ENCODE measurements at places on chromosomes 1 and 21.

- no peak for DNase-seq
These were observed 34.9 kb downstream of the DUSP10 start for GRCh38 chr1:221706876-221707582.

DNA sequence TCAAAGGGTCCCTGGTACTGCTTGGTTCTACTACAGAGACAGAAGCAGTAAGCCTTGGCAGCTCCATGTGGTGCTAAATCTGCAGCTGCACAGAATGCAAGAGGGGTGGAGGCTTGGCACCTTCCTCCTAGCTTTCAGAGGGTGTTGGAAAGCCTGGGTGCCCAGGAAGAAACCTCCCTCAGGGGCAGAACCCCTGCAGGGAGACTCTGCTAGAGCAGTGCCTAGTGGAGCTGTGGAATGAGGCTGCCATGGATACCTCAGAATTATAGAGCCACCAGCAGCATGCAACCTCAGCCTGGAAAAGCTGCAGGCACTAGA, 76.2 kb upstream of the TLR5 start:
- no peak for DNase-seq

DNA sequence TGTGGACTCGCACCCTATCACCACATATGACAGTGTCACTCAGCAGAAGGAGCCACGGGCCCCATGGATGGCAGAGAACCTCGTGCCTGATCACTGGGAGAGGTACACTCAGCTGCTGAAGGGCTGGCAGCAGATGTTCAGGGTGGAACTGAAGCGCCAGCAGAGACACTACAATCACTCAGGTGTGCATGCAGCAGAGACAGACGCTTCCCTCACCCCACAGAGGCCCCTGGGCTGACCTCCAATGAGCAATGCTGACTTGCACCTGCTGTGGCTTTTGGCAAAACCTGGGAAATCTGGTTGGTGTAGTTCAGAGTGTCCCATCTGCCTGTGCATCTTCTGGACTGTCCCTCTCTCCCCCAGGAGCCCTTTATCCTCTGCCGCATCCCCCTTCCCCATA, 51.9 kb downstream of the KIAA1614 start:
- DNase-seq: no peak

GRCh38 chr1:171329251-171329650, 15.3 kb downstream of the FMO4 start:
- DNase-seq: no peak

- DNase-seq: no peak
These were observed 27.6 kb downstream of the NCF2 start for GRCh38 chr1:183562701-183563100.

GRCh38 chr1:45983967-45984366, 148.5 kb downstream of the PIK3R3 start:
- DNase-seq: no peak

DNA sequence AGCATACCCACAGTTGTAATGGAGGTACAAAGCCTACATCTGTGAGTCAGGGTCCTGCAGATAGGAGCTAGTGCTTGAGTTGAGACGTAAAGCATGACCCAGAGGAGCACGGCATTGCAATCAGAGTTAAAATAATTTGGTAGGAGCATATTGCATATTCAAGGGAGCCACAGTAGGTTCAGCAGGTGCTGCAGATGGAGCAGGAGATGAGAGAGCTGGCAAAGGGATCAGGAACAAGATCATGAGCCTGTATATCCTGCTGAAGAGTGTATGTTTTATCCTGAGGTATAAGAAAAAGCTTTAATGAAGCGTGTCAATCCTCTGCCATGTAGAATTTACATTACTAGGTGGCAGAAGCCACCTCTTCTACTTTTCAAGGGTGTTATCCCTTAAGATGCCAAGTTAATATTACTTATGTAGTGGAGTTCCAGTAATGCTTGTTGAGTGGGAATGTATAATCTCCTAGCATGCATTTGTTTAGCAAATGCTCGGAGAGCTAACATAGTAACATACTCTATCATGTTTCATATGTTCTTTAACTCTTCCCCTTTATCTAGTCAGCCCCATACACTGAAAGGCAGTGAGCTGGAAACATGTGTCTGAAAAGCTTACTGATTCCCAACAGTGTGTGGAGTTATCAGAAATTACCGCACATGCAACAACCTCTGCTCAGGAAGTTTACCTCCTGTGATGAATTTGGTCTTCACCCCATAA, 300.3 kb downstream of the GRIK1 start:
- no peak for DNase-seq

DNA sequence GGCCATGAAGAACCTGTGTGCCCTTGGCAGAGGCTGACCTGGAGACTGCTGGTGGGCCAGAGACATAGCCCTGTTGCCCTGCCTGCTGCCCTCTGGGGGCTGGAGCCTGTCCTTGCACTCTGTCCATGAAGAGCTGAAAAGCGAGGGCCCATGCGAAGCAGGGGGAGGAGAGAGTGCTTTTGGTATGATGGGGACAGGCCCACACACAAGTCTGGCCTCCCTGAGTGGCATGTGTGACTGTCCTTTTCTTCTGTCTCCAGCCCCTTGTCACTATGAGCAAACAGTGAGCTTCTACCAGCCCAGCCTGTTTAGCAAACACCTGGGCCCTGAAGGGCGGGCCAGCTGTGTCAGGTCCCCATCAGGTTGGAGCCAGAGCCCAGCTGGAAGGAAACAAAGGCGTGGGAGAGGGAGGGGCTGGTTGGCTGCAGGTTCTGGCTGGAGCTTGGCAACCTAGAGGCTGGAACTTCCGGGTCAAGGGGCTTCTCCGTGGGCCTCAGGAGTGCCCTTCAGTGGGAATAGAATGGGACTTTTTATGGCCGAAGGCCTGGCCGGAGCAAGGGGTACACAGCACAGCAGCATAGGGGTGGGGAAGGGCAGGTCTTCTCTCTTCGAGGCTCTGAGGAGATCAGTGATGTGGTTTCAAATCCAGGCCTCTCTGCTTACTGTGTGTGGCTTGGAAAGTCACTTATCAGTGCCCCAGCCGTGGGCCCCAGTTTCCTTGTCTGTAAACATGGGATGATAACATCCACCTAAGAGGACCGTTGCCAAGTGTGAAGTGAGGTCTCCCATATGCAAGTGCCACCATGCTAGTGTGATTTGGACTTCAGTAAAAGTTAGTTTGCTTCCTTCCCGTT, 14.3 kb downstream of the QSOX1 start:
- peak; percentile 62 for DNase-seq

GRCh38 chr1:181479137-181479745, 4.1 kb upstream of the CACNA1E start:
- no peak for DNase-seq

GRCh38 chr1:213676736-213677135, 311.0 kb upstream of the PROX1 start:
- no peak for DNase-seq

- no peak for DNase-seq
These were observed 150.6 kb downstream of the RHOU start for GRCh38 chr1:228885845-228886244.

GRCh38 chr1:178942285-178943198, 71.7 kb upstream of the ANGPTL1 start:
- DNase-seq: no peak

- DNase-seq: no peak
These were observed 3.8 kb upstream of the PADI3 start for GRCh38 chr1:17244821-17245740.

DNA sequence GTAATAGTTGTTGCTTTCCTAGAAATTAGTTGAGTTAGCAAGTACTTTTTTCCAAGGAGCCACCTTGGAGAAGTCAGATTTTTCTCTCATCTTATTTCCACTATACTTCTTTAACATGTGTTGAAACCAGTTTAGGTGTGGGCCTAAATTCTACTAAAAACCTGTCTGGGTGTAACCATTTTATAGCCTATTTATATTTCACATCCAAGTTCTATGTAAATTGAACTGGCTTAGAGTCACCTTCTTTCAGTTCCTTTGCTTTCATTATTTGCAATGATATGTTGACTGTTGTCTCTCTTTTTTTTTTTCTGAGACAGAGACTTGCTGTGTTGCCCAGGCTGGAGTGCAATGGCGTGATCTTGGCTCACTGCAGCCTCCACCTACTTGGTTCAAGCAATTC, 195.6 kb downstream of the CLEC20A start:
- DNase-seq: no peak

DNA sequence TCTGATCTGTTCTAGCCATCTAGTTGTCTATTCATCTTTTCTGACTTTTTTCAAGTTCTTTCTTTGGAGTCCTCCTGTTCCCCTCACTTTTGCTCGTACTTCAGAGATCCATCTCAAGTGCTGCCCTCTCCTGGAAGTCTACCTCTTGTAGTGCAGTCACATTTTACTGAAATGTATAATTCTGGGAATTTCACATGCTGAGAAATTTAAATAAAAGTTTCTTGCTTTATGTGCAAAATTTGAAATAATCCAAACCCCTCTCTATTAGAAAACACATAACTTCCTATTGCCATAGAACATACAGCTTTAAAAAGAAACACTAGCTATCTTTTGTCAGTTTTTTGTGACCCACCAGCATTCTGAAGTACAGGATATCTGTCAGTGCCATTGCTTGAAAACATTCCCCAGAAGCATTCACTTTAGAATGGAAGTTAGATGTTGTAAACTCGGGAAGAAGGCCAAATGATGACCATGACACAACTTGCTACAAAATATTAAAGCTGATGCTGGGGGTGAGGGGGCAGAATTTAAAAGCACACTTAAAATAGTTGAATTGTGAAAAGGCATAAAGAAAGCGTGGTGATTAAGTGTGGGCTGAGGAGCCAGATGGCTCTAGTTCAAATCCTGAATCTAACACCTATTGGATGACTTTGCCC, 22.0 kb downstream of the RLF start:
- DNase-seq: no peak

- no peak for DNase-seq
These were observed 5.9 kb downstream of the ARHGEF10L start for GRCh38 chr1:17545356-17545755.

DNA sequence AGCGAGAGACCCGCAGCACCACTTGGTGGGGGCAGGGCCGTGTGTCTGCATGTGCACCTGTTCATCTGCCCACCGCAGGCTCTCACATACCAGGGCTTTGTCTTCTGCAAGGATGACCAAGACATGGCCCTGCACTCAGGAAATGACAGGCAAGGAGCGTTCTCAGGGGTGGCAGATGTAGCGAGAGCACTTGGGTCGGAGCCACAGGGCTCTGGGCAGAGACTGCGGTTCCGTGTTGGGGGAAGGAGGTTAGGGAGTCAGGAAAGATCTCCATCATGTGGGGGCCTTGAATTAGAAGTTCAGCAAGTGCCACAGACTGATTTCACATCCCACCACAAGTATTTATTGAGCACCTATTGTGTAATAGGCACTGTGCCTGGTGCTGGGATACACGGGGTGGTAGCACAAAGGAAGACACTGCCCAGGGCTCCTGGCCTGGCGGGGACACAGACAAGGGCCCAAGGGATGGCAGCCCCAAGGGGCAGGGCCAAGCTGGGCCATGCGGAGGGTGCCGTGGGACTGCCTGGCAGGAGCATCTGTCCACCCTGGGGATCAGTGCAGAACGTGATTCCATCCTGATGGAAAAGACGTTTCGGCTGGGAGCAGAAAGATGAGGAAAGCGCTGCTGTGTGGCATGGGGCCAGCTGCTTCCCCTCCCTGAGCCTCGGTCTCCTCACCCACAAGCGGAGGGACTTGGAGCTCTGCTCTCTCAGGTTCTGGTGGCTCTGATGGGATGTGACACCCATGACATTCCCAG, 11.4 kb upstream of the SPSB1 start:
- no peak for DNase-seq

- no peak for DNase-seq
These were observed 594.6 kb upstream of the ZP4 start for GRCh38 chr1:238485057-238485911.

DNA sequence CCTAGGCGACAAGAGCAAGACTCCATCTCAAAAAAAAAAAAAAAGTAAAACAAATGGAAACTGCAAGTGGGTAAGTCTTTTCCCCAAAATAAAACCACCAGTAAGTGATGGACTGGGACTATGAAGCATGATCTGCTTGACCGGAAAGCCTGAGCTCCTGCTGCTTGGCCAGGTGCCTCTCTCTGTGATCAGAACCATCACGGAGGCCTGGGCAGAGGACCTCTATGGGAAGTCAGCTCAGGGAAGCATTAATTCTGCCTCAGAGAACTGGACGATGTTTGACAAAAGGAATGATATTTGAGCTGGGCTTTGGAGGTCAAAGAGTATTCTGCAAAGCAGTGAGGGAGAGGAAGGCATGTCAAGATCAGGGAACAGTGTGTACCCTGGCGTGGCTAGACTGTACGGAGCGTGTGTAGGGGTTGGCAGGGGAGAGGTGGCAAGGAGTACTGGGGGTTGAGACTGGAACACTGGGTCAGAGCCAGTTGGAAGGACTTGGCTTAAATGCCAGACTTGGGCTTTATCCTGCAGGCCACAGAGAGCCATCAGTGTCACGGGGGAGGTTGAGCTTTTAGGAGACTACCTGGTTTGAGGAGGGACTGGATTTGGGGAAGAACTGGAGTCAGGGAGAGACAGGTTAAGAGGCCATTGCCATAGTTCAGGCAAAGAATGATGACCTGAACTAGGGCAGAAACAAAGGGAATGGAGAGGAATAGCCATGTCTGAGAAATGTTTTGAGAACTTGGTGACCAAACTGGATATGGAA, 16.4 kb downstream of the ATP1A2 start:
- no peak for DNase-seq

DNA sequence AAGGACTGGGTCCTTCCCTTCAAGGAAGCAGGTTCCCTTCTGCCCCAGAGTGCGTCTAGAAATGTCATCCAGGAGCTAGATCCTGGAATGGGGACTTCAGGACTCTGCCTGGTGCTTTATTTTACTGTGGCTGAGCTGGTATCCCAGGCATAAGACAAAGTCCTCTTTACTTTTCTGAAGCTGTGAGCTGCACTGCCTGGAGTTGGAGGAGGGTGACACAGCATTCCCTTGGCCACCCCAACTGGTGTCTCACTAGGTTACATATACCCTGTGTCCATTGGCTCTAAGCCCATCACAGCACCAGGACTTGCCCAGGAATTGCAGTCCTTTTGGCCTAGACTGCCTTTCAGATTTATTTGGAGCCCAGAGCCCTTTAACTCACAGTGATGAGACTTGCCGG, 41.8 kb upstream of the CD55 start:
- DNase-seq: no peak

- no peak for DNase-seq
These were observed 29.9 kb downstream of the LRRC38 start for GRCh38 chr1:13483946-13484345.

DNA sequence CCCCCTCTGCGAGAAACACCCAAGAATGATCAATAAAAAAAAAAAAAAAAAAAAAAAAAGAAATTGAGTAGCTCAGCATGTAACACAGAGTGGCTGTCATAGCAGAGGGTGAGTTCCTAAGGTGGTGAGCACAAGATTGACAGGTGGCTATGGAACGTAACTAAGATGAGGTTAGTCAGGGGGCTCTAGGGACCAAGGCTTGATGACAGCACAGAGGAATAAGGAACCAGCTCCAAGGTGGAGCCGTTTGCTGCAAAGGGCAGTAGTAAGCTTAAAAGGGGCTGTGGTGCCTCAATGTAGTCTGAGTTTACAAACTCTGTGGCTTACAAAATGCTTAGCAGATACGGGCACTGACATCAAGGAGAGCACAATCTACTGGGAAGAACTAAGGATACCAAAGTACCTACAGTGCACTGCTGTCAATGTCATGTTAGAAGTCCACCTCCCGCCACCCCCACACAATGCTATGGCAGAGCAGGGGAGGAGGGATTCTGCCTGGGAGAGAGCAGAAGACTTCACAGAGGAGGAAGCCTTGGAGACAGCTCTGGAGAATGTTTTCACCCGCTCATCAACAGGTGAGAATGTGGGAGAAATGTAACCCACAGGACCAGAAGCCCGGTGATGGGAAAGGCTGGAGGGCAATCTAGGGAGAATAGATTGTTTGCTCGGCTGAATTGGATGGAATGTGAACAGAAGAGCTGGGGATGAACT, 13.1 kb downstream of the IQGAP3 start:
- DNase-seq: no peak

All from suprapubic skin (tissue), 4 donors.